Stimulated activated CD8-positive, alpha-beta memory T cell treated with anti-CD3 and anti-CD28 coated beads, Interleukin-4, amount 100 ng/mL, for 1 hour (primary cell): ENCODE measurements at places on chromosomes 13 and 19.
A peak's percentile ranks its signal among the peaks of the same experiment; 100 is the strongest.

- no peak for DNase-seq
Observed at GRCh38 chr13:26882731-26883130, 122.1 kb upstream of the GPR12 start.

GRCh38 chr19:49133621-49134454 is 14.5 kb downstream of the PPFIA3 start:
- no peak for DNase-seq

- no peak for DNase-seq
Observed at GRCh38 chr13:58712191-58712590, 1080.6 kb downstream of the PCDH17 start.

DNA sequence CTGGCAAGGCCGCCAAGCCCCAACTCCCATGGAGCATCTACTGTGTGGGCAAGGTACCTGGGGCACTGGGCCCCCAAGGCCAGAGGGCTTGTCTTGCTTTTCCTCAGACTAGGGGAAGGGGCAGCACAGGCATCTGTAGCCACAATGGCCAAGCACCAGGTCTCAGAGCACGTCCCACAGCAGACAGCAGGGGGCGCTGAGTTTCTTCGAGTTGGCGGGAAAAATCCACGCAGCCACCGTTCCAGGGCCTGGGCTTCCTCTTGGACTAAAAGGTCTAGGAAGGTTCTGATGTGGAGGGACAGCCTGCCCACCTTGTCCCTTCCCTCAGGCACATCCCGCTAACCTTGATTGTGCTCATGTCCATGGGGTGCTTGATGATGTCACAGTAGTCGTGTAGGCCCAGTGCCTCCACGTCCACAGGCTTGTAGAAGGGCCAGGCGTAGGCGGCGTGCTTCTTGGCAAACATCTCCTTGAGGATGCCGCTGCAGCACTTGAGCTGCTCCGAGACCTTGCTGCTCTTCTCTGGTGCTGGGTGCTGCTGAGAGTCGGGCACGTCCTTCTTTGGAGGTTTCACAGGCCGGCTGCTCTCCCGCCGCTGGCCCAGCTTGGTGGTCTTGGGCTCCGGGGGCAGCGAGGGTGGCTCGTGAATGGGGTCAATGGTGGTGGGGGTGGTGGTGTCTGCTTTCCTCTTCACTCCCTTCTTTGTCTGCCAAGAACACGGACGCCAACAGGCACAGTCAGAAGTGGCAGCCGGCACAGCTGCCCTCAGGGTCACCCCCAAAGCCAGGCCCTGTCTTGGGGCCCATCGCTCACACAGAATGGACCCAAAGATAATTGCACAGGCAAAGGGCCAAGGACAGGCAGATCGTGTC is 32.0 kb upstream of the EPHX3 start:
- peak; percentile 42 for DNase-seq

GRCh38 chr13:48675247-48675646 is 21.5 kb downstream of the CYSLTR2 start:
- no peak for DNase-seq
